ENCODE measurements at places on chromosomes 1 and 21.

GRCh38 chr1:41700986-41701535 is 216.6 kb upstream of the EDN2 start:
- DNase-seq, result no peak

GRCh38 chr21:45926281-45926680 is 55.3 kb upstream of the COL6A1 start:
- no peak for DNase-seq

DNA sequence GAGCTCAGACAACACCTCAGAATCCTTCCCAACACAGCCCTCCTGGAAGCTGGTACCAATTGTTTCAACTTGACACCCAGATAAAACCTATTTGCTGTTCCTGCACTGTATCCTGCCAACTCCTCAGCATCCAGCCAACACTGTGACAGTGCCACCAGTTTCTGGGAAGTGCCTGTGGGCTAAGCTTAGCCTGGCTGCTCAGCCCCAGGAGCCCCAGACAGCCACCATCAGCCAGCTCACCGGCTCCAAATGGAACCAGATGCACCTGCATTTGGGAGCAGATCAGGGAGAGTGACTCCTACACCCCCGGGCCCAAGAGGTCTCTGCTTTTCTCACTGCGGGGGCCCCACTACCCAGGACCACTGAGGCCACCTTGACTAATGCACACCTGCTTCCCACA is 24.9 kb downstream of the KCNN3 start:
- no peak for DNase-seq

- no peak for DNase-seq
Measured at GRCh38 chr21:43721939-43722338, 3.0 kb downstream of the PDXK start.

DNA sequence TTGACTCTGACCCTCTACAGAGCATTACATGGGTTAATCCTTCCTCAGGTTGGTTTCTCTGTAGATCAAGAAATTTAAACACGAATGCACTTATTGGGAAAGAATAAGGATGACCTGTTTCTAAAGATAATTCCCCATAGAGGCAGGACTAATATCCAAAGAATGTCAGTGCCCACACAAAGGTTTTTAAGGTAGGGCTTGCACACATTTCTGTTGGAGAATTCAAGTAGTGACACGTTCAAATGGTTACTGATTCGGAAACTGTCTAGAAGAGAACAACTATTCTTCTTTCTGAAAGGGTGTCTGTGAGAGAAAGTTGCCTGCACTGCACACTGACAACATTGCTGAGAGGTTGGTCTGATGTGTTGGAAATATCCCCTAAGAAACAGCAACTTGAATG is 167.3 kb downstream of the ZNF326 start:
- no peak for DNase-seq

DNA sequence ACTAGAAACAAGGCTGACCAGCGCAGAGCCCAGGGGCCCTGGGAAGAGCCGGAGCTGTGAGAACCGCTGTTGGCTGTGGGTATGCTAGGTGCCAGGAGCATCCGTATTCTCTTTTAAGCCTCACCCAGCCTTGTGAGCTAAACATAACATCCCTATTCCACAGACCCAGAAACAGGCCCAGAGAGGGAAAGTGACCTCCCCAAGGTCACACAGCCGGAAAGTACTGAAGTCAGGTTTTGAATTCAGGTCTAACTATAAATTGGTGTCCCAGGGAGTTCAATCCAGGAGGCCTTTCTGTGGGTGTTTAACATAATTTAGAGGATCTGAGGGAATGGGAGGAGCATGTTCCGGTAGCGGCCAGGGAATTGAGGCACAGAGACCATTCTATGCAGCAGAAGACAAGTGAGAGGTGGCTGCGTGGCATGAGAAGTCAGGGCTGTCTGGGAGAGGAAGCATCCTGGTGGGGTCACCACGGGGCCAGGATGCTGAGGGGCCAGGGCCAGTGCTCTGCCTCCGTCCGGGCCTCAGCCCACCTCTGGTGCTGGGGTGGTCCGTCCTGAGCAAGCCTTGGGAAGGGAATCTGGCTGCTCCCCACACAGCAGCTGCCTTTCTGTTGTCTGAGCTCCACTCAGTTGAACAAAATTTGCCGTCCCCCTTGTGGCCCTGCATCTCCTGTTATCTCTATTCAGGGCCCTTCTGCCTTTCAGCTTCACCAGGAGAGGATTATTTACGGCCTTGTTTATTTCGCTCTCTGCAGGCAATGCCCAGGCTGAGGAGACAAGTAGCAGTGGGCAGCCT is 338.8 kb upstream of the VAMP3 start:
- DNase-seq, result no peak

GRCh38 chr1:23531562-23532094 is 595 bp upstream of the E2F2 start:
- no peak for DNase-seq

DNA sequence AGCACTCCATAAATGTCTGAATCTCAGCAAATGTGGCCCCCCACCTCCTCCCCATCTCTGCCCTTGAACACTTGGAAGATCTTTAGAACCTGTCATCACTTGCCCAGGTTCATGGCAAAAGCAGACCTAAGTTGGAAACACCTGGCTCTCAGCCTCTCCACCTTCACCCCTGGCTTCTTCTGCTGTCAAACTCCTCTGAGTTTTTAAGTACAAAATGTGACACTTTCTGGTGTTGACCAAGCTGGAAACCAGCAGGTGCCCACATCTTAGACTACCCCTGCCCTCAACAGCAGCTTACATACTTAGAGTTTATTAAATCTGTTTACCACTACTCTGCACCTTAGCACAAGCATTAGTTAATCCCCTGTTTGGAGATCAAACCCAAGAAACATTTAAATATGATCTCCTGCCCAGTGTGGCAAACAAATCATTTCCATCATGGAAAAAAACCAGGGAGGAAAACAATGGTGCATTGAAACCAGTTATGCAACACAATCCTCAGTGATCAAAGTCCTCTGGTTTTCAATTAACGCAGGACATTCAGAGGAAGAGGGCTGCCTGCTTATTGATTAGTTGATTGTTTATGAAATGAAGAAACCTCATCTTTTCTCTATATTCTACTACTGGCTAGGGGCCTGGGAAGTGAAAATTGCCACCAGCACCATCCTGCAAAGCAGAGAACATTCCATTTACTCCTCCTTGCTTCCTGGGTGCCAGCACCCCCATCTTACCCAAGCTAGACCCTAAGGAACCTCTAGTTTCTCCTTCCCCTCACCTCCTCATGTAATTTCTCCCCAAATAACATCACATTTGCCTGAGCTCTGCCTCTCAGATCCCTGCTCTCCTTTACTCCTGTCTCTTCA is 139.4 kb upstream of the RAB4A start:
- DNase-seq, result no peak

- no peak for DNase-seq
Measured at GRCh38 chr21:45126204-45126626, 51.8 kb downstream of the ADARB1 start.

- no peak for DNase-seq
Measured at GRCh38 chr1:215128504-215128903, 46.0 kb downstream of the KCNK2 start.

DNA sequence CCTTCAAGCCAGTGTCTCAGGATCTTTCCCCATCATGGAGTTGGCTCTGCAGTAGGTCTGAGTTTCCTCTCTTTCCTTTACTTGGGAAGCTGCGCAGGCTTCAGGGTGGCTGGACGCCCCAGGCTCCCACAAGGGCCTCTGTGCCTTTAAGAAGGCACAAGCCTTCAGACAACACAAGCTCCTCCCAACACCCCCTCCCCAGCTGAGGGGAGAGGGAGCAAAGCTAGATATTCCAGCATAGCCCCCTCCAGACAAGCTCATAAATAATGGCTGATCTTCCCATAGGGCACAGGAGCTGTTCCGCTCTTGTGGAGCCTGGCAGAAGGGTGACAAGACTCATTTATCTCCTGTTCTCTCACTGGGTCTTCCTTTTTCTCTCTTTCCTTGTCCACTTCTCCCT is 27.9 kb upstream of the ATP2B4 start:
- DNase-seq, result no peak

DNA sequence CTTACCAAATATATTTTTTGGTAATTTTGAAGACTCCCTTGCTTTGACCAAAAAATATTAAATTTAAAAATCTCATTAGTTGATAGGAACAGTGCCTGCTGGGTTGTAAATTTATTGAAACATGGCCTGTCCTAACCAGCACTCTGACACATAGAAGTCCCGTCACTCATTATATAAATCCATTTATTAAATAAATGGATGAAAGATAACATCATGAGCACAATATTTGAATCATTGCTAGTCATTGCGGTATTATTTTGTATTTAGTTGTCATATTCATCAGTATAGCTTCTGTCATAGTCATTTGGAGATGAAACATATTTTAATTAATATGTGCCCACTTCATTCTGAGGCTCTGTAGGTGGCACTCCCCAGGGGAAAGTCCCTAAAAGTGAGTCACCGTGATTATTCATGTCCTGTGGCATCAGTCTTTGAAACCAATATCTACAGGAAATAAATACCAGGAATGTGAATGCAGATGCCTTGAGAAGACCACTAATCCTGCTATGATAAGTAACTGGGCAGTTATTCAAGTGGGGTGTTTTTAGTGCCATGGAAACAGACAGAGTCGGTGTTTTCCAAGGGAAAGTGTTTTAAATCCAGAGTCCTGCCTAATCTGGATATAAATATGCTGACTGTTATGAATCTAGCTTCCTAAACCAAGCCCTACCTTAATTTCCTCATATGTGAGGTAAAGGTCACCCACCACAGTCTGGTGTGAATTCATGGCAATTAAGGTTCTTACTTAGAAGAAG is 302.0 kb downstream of the DUSP10 start:
- DNase-seq, result no peak

GRCh38 chr1:51610637-51611036 is 6.3 kb upstream of the OSBPL9 start:
- DNase-seq, result no peak

GRCh38 chr1:239897458-239897857 is 194.2 kb upstream of the FMN2 start:
- no peak for DNase-seq

DNA sequence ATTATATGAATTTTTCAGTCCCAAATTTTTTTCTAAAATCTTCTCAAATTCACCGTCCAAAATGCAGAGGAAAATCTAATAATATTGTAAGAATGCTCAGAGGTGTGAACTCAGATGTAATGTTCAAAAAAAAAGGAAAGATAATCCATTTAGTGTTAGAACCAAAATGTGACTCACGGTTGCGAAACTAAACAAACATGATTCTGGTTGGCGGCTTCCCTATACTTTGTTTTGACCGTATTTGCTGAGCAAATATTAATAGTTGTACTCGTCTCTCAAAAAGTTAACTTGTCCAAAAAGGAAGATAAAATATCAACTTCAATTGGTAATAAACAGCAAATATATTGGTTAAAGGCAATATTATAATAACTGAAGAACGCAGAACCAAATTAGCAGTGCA is 34.4 kb downstream of the ZSWIM5 start:
- no peak for DNase-seq

DNA sequence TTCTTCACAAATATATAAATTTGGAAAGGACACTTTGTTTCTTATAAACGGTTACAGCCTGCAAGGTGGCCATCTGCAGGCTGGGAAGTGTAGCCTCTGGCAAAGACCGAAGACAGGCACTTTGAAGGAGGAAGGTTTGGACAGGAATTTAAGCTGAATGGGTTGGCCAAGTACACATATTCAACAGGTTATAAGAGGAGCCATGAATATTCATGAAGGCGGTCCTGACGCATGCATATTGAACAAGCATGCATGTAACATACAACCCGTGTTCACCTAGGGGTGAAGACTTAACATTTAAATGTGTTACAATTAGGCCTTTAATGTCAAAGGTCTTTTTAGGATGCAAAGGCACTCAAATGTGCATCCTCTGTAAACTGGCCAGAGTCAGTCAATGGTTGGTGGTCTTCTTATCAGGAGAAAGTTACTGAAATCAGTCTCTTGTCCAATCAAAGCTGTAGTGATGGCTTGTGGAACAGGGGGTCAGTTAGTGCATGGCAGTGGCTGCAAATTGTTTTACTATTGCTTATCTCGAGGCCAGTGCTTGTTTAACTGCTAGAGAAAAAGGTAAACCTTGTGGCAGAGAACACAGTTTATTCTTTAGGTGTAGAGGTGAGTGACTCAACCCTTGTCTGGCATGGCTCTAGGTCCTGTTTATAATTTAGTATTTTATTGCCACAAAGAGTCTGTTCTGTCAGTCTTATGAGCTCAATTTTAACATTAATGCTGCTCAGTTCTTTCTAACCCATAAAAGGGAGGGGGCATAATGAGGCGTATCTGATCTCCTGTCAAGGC is 70.3 kb upstream of the F3 start:
- DNase-seq, result no peak

DNA sequence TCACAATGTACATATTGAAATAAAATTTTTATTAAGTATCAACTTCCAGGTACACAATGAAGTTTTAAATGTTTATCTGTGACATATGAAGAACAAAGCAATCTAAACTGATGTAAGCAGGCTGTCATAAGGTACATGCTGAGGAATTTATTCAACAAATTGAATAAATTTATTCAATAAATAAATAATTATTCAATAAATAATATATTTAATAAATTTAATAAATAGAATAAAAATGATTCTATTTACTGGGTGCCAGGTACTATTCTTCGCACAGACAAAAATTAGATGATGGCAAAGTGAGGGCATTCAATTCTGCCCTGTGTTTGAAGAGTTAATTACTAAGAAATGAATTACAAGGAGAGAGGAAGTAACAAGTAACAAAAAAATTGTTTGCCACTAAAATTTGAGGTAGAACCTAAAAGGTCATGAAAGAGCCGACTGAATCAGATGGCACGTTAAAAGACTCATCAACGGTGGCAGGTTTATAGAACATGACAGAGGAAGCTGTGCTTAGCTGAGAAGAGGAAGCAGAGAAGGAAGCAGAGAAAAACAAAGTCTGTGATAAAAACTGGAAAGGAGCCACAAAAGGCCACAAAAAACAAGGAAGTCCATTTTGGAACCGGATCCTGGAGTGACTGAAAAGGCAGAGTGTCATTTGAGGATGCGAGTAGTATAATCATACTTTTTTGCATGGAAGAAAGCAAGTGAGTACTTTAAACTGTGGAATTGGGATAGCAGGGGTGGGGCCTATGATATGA is 2.2 kb upstream of the USP24 start:
- no peak for DNase-seq

DNA sequence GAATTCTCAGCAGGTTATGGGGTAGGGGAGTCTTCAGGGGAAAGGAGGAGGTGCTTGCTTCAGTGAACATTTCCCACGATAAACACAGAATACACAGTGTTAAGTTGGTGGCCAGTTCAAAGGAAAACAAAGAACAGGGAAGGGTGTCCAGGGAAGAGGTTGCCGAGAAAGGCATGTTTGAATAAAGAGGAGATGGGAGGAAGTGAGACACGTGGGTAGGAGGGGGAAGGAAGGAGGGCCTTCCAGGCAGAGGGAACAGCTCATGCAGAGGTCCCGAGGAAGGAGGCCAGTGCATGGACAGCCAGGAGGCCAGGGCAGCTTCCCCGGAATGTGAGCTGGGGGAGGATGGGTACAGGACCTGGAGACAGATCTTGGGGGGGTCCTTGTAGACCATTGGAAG is 130.3 kb upstream of the TMEM51 start:
- DNase-seq, result no peak

Data from activated B cell treated with CpG ODN at 0.5 μM for 24 hours (primary cell).